ENCODE measurements at places on chromosomes 7 and 10. TPM values are rescaled to one million over a fixed set of nuclear protein-coding genes. Genes with fewer than 3 reads are reported as not detected.

GRCh38 chr10:70167246-70167645 lies 3.1 kb downstream of the SAR1A start:
- H3K36me3 ChIP-seq = no peaks in the 10 kb centered on the region
- H3K4me1 ChIP-seq = peaks cover 17% of the 10 kb centered on the region
- no peaks in the 10 kb centered on the region for H3K27me3 ChIP-seq
- H3K4me3 ChIP-seq = no peak overlapping the region

- H3K4me1 ChIP-seq = peaks cover 6% of the 10 kb centered on the region
- H3K27me3 ChIP-seq = no peaks in the 10 kb centered on the region
- H3K4me3 ChIP-seq = no peak overlapping the region
- H3K36me3 ChIP-seq = no peaks in the 10 kb centered on the region
These were observed 58.6 kb upstream of the COL13A1 start for GRCh38 chr10:69742928-69743602.

DNA sequence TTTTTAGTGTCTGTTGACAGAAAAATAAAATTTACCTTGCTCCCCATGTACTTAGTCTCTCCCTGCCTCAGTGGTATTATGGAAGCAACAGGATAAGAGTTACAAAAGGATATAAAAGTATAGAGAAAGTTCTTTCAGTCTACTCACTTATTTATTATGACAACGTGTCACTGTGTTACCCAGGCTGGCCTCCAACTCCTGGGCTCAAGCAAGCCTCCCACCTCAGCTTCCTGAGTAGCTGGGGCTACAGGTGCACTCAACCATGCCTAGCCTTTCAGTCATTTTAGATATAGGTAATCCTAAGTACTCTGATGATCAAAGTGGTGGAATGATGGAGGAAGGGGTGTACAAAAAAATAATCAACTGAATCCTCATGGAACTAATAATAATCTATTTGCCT lies 215.2 kb upstream of the MKLN1 start:
- peaks cover 33% of the 10 kb centered on the region for H3K27me3 ChIP-seq
- H3K4me1 ChIP-seq = peaks cover 26% of the 10 kb centered on the region
- H3K4me3 ChIP-seq = no peak overlapping the region
- no peak for DNase-seq
- H3K36me3 ChIP-seq = no peaks in the 10 kb centered on the region

- H3K4me1 ChIP-seq = no peaks in the 10 kb centered on the region
These were observed 231.0 kb upstream of the PRSS58 start for GRCh38 chr7:142488842-142489241.

GRCh38 chr10:131237991-131238651 lies 73.4 kb downstream of the TCERG1L start:
- no peaks in the 10 kb centered on the region for H3K27me3 ChIP-seq
- H3K4me3 ChIP-seq = no peak overlapping the region
- H3K4me1 ChIP-seq = no peaks in the 10 kb centered on the region
- no peaks in the 10 kb centered on the region for H3K36me3 ChIP-seq
- no peak overlapping the region for H3K27ac ChIP-seq

Gene HTR5A
- not detected for total RNA-seq

GRCh38 chr7:22896917-22897316 lies 74.3 kb upstream of the TOMM7 start:
- peak; percentile 13 for DNase-seq
- H3K4me3 ChIP-seq = no peak overlapping the region
- H3K36me3 ChIP-seq = no peaks in the 10 kb centered on the region
- H3K4me1 ChIP-seq = no peaks in the 10 kb centered on the region
- no peaks in the 10 kb centered on the region for H3K27me3 ChIP-seq
- no peak overlapping the region for H3K27ac ChIP-seq

- no peak overlapping the region for H3K27ac ChIP-seq
- no peak overlapping the region for H3K4me3 ChIP-seq
- no peaks in the 10 kb centered on the region for H3K36me3 ChIP-seq
- H3K27me3 ChIP-seq = no peaks in the 10 kb centered on the region
These were observed 123.4 kb upstream of the NEBL start for GRCh38 chr10:21020545-21020944.

GRCh38 chr10:118760265-118760664 lies 5.5 kb upstream of the CACUL1 start:
- H3K27me3 ChIP-seq = peaks cover 63% of the 10 kb centered on the region
- H3K36me3 ChIP-seq = no peaks in the 10 kb centered on the region
- H3K27ac ChIP-seq = no peak overlapping the region
- peak; percentile 29 for DNase-seq

- DNase-seq = no peak
- H3K27ac ChIP-seq = peak overlapping the region; percentile 8
- H3K4me3 ChIP-seq = no peak overlapping the region
These were observed 179.8 kb downstream of the NXPH1 start for GRCh38 chr7:8613191-8613590.

DNA sequence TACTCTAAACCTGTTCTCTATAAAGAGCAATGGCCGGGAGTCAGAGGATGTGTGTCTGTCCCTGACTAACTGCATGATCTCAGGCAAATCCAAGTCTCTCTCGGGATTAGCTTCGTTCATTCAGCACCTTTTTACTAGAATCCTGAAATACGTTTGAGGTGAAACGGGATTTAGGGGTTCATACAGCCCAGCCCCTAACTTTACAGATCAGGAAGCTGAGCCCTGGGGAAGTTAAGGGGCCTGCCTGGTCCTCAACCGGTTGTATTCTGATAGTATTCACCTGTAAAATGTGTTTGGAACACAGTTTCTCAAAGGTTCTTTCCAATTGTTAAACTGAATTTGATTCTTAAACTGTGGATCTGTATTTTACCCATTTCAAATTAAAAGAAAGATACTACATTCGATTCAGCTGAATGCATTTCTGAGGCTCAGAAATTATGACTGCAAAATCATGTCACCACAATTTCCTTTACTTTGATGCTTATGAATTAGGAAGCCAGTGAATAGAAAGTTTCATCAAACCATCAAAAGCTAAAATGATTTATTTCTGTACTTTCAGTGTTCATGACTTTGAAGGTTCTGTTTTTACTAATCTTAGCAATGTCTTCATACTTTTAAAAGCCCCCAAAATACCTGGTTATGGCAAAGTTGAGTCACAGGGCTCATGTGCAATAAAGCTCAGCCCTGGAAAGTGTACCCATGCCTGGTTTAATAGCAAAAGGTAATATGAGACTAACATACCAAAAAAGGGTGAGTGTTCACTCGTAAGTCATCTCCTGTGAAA lies 28.9 kb upstream of the EZH2 start:
- no peaks in the 10 kb centered on the region for H3K36me3 ChIP-seq
- H3K4me3 ChIP-seq = no peak overlapping the region

Gene CYP26C1
- 0.22 TPM for total RNA-seq

DNA sequence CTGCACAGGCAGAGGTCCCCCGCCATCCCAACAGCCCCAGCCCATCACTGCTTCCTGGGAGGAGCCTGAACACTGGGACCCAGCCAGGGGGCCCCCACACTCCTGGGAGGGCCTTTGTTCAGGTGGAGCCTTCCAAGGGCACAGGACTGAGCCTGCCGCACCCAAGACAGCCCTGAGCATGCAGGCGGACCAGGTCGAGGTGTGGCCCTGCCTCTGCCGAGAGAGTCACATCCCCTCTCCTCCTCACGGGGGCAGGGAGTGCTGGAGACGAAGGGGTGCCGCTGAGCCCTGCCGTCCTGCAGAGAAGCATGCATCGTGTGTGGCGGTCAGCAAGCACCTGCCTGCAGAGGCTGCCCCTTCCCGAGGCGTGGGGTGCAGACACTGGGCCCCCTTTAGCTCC lies 7.3 kb upstream of the MAFK start:
- H3K27ac ChIP-seq = no peak overlapping the region
- H3K4me3 ChIP-seq = no peak overlapping the region
- no peak for DNase-seq
- no peaks in the 10 kb centered on the region for H3K36me3 ChIP-seq
- peaks cover 4% of the 10 kb centered on the region for H3K27me3 ChIP-seq

DNA sequence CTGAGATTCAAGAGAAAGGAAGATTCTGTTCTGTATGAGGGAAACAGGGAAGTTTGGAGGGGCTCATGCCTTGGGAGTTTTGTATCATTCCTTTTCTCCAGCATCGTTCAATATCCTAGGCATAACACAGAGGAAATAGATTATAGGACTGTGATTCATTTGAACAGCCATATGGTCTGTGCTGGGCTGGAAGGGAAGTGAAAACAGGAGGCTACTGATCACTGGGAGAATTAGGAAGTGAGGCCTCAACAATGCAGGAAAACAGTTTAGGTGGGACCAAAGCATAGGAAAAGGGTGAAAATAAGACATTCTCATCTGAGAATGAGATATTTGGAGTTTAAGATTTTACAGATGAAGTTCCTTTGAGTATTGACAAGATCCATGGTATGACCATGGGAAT lies 70.7 kb upstream of the MKX start:
- H3K27ac ChIP-seq = no peak overlapping the region
- no peaks in the 10 kb centered on the region for H3K27me3 ChIP-seq
- no peaks in the 10 kb centered on the region for H3K36me3 ChIP-seq
- no peak for DNase-seq

DNA sequence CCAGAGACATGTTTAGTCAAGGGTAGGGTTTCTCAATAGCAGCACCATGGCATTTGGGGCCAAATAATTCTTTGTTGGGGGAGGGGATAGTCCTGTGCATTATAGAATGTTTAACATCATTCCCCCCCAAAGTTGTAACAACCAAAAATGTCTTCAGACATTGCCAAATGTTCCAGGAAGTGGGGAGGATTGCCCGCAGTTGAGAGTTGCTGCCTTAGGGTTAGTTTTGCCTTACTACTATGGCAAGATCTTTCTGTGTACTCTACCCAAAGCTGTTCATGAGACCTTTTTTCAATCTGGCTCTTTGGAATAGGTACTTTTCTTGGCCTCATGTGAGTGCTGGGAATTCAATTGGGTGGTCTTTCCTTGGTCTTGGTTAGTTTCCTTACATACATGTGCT lies 34.1 kb downstream of the SAMD8 start:
- no peak for DNase-seq
- no peaks in the 10 kb centered on the region for H3K4me1 ChIP-seq
- no peaks in the 10 kb centered on the region for H3K36me3 ChIP-seq
- no peak overlapping the region for H3K4me3 ChIP-seq

DNA sequence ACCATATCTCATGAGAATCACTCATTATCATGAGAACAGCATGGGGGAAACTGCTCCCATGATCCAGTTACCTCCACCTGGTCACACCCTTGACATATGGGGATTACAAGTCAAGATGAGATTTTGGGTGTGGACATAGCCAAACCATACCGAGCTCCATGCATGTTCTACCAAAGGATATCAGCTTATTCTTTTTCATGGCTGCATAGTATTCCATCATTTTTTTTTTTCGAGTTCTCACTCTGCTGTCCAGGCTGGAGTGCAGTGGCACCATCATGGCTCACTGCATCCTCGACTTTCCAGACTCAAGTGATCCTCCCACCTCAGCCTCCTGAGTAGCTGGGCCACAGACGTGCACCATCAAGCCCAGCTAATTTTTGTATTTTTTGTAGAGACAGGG lies 668.3 kb downstream of the GATA3 start:
- H3K36me3 ChIP-seq = no peaks in the 10 kb centered on the region
- no peak overlapping the region for H3K4me3 ChIP-seq
- no peaks in the 10 kb centered on the region for H3K27me3 ChIP-seq
- H3K4me1 ChIP-seq = no peaks in the 10 kb centered on the region
- no peak for DNase-seq
